ENCODE measurements at places on chromosomes 7 and 10. TPM values are rescaled to one million over a fixed set of nuclear protein-coding genes. Genes with fewer than 3 reads are reported as not detected.
A peak's percentile ranks its signal among the peaks of the same experiment; 100 is the strongest.

DNA sequence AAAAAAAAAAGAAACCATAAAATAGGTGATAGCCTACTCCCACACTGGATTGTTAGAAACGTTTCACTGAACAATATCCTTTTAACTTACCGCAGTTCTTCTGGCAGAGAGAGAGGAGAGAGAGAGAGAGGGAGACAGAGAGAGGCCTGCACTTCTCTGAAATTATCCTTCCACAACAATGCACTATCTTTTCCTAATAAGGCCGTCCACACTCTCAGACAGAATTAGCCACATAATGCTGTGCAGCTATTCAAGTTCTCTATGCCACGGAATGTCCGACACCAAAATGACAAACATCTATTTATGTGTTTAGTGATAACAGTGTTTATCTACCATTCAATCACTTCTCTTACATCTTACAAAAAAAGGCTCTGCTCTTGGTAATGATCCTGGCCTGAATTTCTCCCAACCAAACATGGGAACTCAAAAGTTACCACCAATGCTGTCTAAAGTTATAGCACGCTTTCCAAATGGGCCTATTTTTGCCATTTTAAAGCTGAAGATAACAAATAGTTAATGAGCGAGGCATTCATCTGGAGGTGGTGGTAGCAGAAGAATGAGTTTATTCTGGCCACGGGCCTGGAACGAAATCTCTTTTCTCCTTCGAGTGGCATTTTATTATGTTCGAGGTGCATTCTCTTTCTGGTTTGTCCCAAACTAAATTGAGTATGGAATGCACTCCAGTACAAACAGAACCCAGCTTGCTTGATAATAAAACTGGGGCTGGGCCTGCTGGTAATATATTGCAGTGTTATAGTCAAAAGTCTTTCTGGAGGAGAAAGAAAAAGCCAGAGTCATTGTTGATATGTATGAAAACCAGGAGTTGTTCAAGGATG, 160.2 kb upstream of the SVIL start:
- no peaks in the 10 kb centered on the region for H3K36me3 ChIP-seq
- peak overlapping the region; percentile 58 for H3K27ac ChIP-seq
- no peaks in the 10 kb centered on the region for H3K4me1 ChIP-seq
- H3K27me3 ChIP-seq, result no peaks in the 10 kb centered on the region

DNA sequence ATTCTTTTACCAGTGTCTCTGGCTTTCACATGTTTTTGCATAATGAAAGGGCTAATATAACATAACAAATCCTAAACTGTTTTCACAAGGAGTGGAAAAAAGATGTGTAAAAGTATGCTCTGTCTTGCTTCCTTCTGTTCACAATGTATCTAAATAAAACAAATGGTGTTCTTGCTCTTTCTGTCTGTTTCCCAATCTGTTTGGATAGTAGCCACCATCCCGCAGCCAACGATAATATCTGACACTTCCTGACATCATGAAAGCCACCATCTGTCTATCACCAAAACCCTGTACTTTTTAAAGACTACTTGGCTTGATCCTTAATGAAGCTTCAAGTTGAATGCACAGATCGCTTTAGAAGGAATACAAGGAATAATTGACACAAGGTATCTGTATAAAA, 246.2 kb downstream of the ETV1 start:
- no peak overlapping the region for H3K4me3 ChIP-seq
- peaks cover 19% of the 10 kb centered on the region for H3K4me1 ChIP-seq
- H3K27me3 ChIP-seq, result no peaks in the 10 kb centered on the region
- DNase-seq, result no peak

DNA sequence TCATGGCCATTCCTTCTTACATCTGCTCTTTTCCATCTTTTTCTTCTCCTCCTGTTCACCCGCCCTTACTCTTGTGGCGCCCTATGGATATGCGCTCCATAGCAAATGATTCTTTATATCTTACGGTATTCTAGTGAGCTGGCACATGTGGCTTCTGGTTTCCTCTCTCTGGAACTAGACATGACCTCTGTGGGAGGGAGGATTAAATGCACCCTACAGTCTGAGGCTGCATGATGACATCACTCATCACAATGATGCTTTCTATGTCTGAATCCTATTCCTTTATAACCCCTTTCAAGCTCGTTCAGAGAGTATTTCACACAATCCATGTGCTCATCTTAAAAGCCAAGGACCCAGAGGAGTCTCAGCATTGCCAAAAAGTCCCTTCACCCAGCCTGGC, 153.3 kb downstream of the EGFR start:
- DNase-seq, result no peak
- H3K27ac ChIP-seq, result no peak overlapping the region
- no peaks in the 10 kb centered on the region for H3K4me1 ChIP-seq

- H3K27me3 ChIP-seq, result no peaks in the 10 kb centered on the region
- no peak overlapping the region for H3K4me3 ChIP-seq
- no peaks in the 10 kb centered on the region for H3K4me1 ChIP-seq
Measured at GRCh38 chr10:2294739-2295138, 557.4 kb upstream of the ADARB2 start.

GRCh38 chr7:48168159-48168558, 3.1 kb upstream of the ABCA13 start:
- H3K36me3 ChIP-seq, result no peaks in the 10 kb centered on the region
- no peak overlapping the region for H3K27ac ChIP-seq
- no peak overlapping the region for H3K4me3 ChIP-seq
- DNase-seq, result no peak
- H3K4me1 ChIP-seq, result no peaks in the 10 kb centered on the region

Gene SPDYE1
- not detected for total RNA-seq

Gene AP1S1
- 24.0 TPM for total RNA-seq

Gene RP9
- total RNA-seq, result 11.9 TPM

Gene CALCR
- not detected for total RNA-seq
